ENCODE measurements at places on chromosomes 2 and 18.
A peak's percentile ranks its signal among the peaks of the same experiment; 100 is the strongest.

- DNase-seq = no peak
These were observed 434.2 kb downstream of the MEIS1 start for GRCh38 chr2:66869076-66869475.

GRCh38 chr2:233700028-233700635 is 7.4 kb downstream of the UGT1A6 start:
- DNase-seq = no peak

- no peak for DNase-seq
These were observed 1.8 kb upstream of the BCL11A start for GRCh38 chr2:60555066-60555782.

- DNase-seq = no peak
These were observed 26.0 kb downstream of the ADRA2B start for GRCh38 chr2:96090196-96090926.

- peak; percentile 59 for DNase-seq
These were observed 48.4 kb upstream of the PIK3C3 start for GRCh38 chr18:41906528-41907146.

GRCh38 chr2:42493468-42494354 is at the start of gene KCNG3:
KCNG3 (minus strand) TSS chr2:42493982; CDS start chr2:42493501, 481 bp downstream.
- peak; percentile 18 for DNase-seq

DNA sequence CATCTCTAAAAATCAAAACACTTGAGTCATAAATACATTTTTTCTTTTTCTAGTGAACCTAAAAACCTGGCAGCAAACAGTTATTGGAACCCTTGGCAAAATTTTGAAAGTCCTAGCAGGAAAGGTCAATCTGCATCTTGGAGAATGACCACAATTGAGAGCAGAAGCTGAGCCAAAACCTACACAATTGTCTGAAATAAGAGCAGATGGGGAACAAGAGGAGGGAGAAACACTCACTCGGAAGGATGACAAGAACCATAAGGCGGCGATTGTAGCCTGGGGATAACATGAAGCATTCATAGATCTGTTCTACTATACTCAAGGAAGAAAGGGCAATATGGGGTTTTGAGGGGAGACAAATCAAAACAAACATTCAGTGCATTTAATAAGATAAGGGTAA is 117.0 kb downstream of the CHN1 start:
- DNase-seq = no peak

DNA sequence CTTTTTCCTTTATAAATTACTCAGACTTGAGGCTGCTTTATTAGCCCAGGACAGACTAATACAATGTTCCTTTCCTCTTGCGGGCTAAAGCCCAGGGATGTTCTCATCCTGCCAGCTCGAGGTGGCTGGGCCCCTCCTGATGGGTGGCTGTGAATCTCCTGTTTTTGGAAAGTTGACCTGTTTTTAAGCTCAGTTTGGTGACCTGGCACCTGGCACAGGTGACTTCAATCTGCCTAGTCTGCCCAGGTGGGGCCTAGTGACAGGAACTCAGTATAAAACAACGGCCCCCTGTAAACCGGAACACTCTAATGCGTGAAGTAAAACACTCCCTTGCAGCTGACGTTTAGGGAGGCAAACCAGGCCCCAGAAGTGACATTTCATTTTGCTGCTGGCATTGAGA is 92.7 kb upstream of the SNTG2 start:
- no peak for DNase-seq

DNA sequence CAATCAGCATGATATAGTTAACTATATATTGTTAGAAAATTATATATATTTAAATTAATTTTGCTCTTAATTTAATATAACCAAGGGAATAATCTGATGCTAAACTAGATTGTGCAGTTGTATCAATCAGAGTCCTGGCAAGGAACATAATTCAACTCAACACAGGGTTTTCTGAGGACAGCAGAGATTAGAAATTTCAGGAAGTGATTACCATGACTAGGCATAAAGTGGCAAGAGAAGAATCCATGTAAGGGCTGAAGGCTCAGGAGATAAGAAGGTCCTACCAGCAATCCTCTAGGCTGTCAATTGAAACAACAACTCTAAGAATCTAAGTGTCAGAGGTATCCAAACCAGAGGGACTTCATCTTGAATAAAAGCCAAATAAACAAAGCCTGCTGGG is 807.8 kb downstream of the DSC3 start:
- DNase-seq = no peak

- DNase-seq = no peak
These were observed 168.5 kb downstream of the TPGS2 start for GRCh38 chr18:36660311-36660710.

GRCh38 chr2:237673130-237674001 is 46.0 kb downstream of the LRRFIP1 start:
- DNase-seq = peak; percentile 79

- DNase-seq = no peak
These were observed 296.6 kb upstream of the CRIM1 start for GRCh38 chr2:36058953-36059352.

GRCh38 chr2:217979151-217979811 is 23.5 kb downstream of the TNS1 start:
- DNase-seq = no peak

GRCh38 chr2:120469426-120469825 is 123.5 kb downstream of the INHBB start:
- DNase-seq = no peak

GRCh38 chr2:127074358-127074757 is 32.6 kb downstream of the BIN1 start:
- DNase-seq = no peak

DNA sequence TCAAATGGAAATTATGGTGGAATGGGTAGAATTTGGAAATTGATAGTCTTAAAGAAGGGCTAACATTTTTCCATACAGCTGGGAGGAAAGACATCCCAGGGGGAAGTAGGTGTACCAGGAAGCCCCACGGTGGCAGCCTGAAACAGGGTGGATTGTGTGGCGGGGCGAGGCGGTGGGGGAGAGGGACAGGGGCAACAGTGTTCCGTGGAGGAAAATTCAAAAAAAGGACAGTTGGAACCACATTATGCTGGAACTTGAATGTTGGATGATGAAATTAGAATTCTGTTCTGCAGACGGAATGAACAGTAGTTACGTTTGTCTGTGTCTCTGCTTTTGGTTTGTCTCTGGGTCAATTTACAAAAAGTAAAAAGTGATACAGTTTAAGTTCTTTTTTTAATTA is 10.6 kb upstream of the CIB4 start:
- DNase-seq = no peak

GRCh38 chr2:162185541-162186232 is 33.6 kb upstream of the GCG start:
- no peak for DNase-seq

- no peak for DNase-seq
These were observed 5.8 kb upstream of the NBAS start for GRCh38 chr2:15566912-15567311.

DNA sequence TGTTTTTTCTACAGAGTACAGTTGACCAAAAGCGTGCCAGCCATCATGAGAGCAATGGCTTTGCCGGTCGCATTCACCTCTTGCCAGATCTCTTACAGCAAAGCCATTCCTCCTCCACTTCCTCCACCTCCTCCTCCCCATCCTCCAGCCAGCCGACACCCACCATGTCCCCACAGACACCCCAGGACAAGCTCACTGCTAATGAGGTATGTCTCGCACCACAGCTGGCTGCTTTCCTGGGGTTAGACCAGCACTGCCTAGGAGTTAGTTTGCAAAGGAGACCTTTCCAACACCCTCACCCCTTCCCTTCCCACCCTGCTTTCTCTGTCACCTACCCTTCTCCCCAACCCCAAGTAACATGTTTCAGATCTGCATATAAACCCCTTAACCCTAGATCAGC is 120.3 kb upstream of the IL1R2 start:
- DNase-seq = no peak

DNA sequence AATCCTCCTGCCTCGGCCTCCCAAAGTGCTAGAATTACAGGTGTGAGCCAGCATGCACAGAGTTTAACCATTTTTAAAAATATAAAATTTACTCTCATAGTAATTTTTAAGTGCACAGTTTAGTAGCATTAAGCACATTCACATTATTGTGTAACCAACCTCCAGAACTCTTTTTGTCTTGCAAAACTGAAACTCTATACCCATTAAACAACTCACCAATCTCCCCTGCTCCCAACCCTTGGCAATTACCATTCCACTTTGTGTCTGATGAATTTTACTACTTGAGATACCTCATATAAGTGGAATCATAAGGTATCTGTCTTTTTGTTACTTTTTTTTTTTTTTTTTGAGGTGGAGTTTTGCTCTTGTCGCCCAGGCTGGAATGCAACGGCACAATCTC is 112.5 kb downstream of the BMPR2 start:
- DNase-seq = no peak

DNA sequence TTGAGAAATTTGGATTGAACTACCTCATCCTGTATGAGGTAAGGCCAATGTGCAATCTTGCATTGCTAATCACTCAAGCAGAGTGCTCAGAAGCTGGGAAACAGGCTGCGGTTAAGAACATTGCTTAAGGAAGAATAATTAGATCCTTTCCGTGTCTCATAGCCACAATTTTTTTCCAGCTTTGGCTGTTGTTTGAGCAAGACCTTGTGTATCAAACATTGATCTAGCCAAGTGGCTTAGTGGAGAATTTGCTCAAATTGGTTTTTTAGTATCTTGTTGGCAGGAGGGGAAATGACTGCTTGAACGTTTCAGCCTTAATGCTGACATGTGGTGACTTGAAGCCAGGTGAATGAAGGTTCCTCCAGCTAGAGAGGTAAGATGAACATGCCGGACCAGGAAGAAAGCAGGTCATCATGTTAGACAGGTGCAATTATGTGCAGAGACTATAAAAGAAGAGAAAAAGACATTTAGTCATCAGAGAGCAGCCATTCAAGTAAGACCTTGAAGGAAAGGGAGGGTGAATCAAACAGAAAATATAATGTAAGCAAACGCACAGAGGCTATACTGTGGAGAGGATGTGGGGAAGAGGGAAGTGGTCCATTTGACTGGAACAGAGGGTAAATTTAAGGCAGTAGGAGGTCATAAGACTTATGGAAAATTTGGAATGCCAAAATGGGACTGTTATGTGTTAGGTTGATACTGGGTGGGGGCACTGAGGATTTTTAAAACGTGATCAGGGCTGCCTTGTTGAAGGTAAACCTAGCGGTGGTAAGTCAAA is 98.9 kb upstream of the CYP1B1 start:
- DNase-seq = no peak

- DNase-seq = no peak
These were observed 38.3 kb upstream of the ANKRD44 start for GRCh38 chr2:197348721-197349360.

DNA sequence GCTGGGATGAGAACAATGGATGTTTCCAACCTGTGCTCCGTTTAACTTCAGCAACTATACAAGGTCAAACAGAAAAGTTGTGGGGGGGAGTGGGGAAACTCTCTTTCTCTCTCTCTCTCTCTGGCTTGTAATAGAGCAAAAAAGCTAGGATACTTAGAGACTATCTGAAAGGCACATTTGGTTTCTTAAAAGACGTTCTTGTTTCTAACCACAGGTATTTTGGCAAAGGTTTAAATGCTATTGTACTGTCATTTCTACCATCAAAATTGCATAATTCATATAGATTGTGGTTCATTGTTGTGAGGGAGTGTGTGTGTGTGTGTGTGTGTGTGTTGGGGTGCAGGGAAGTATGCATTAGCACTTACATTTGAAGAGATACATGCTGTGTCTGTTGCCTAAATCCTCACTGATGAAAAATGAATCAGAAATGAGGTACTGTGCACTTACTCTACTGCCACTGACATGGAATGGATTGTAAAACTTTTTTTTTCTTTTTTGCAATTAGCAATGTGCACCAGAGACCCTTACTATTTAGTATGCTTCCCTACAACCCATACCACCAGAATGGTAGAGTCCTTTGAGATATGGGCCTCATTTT is 841.0 kb upstream of the PIK3C3 start:
- DNase-seq = no peak

GRCh38 chr2:134869946-134870736 is 31.7 kb downstream of the ACMSD start:
- no peak for DNase-seq

GRCh38 chr18:36047521-36047920 is 19.8 kb downstream of the RPRD1A start:
- no peak for DNase-seq

- DNase-seq = peak; percentile 32
These were observed 68.2 kb upstream of the STON1 start for GRCh38 chr2:48461721-48462120.

GRCh38 chr2:23622966-23623675 is 238.1 kb downstream of the KLHL29 start:
- DNase-seq = no peak

DNA sequence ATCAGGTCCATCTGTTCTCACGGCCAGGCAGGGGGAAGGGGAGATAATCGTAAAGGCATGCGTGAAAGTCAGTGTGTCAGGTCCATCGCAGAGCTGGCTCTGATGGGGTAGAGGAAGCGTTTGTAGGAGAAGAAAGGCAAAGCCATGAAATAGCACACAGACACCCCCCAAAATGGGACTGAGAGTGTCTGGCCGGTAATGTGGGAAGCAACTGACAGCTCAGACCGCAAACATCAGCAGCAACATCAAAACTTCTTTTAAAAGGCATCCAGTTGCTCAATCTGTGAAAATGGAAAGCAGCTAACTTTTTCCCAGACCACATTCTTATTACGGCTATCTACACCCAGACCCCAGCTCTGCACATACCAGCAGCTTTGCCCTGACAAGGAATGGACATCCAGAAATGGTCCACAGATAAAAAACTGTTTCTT is 232.6 kb downstream of the EN1 start:
- no peak for DNase-seq

GRCh38 chr2:8870441-8870840 is 33.0 kb upstream of the KIDINS220 start:
- no peak for DNase-seq

DNA sequence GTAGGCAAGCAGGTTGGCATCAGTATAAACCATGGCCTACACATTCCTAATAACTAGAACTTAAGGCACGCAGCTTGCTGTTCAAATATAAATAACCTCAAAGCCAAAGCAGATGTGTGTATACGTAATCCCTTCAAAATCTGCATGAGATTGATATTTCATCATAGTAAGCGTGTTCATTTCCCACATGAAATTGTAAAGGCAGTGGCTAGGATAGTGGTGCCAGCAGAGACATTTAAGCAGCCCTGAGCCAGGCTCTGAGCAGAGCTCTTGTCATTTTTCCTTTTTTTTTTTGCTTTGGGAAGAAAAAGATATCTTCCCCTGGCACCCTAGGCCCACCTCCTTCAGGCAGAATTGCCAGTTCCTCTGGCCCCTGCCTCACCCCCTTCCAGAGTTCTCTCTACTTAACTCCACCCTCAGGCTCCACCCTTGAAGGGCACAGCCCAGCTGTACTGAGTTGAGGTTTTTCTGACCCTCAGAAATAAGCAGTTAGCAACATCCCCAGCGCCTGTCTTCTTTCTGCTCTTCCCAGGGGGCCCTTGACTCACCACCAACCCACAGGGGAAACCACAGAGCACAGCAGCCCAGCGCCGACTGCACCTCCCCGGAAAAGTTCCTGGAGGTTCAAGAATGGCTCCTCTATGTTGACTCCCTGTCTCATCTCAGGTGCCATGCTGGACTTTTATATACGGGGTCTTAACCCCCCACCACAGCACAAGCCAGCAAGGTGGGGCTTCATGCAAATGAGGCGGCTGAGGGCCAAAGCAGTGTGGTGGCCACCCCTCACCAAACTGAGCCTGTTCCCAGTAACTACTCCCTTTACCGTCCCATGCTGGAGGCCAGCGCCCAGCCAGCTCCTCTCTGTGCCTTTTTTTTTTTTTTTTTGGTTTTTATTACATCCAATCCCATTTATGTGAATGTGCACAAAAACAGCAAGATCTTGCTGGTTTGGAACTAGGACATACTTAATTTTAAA is 84.7 kb downstream of the EHD3 start:
- DNase-seq = no peak

Measured in hematopoietic multipotent progenitor cell (in vitro differentiated cells).